ENCODE measurements at places on chromosomes 3 and 15.

DNA sequence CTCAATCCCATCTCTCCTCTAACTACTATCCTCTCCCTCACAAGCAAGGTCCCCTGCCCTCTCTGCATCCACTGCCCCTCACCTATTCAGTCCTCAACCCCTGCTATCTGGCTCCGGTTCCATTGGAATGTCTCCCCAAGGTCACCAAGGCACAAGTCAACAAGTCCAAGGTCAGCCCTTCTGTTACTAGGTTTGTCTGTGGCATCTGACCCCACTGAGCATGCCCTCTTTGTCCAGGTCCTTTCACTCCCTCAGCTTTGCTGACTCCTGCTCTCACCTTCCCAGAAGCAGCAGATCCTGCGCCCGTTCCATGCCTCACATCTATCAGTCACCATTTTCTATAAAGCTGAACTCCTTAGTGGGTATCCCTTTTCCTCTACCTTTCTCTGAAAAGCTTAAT is 8.3 kb upstream of the SEMA7A start:
- DNase-seq: no peak

GRCh38 chr15:47360305-47360704 is 357.0 kb upstream of the SEMA6D start:
- no peak for DNase-seq

DNA sequence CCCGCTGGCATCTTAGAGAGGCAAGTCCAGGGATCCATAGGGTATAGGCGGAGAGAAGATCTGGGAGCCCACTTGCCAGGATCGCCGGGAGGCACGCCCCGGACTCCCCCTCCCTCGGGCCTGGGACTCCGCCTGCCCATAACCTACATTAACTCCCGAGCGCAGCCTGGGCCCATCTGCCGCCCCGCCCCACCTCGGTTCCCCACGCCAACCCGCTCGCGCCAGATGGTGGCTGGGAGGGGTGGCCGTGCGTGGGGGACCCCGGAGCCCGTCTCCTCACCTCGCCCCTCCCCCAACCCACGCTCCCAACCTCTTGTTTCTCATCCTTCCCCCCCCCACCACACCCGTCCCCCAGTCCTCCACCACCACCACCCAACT is 1.7 kb upstream of the DLL4 start:
- no peak for DNase-seq

- DNase-seq: no peak
Measured at GRCh38 chr15:79037848-79038247, 52.7 kb downstream of the RASGRF1 start.

GRCh38 chr3:48215019-48215418 is 8.3 kb upstream of the CAMP start:
- no peak for DNase-seq

DNA sequence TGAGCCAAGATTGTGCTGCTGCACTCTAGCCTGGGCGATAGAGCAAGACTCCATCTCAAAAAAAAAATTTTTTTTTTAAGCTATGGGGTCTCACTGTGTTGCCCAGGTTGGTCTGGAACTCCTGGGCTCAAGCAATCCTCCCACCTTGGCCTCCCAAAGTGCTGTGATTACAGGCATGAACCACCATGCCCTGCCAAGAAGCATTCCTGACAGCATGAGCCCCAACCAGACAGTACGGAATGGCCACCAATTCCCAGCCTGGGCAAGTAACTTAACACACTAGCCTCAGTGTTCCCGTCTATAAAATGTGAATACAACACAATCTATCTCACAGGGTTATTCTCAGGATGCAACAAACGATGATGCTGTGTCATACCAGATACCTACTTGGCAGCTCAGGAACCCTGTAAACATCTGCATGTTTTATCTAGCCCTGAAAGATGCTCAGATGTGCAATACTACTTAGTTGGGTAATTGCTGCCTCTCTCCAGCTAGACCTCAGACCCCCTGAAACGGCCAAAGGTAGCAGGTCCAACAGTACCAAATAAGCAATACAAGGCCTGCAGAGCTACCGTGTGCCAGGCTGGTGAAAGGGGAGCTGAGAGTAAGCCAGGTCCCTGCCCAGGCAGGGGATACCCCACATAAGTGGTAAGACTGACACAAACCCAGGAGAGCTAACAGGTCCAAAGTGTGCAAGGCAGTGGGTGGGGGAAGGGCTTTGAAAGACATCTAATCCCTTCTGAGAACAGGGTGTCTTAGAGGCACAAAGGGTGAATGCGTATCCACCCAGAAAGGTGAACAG is 1.9 kb downstream of the TKT start:
- DNase-seq: no peak

GRCh38 chr15:85993116-85993515 is 86.6 kb upstream of the AGBL1 start:
- DNase-seq: no peak

DNA sequence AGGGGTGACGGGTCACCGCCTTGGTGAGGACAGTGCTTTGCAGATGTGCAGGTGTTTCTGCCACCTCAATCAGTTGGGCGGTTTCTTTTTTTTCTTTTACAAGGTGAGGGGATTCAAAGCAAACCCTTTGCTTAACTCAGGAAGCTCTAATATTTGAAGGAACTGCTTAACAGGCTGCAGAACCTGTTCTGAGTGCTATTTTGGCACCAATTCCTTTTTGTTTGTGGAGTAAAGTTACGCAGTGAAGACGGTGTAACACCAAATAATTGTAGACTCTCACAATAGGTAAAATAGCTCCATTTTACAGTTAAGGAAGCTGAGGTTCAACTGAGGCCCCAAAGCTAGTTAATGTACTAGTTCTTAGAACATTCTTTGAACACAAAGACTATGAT is 6.6 kb downstream of the GHRL start:
- DNase-seq: no peak

- DNase-seq: no peak
Measured at GRCh38 chr3:52190294-52191074, 7.5 kb upstream of the ALAS1 start.

DNA sequence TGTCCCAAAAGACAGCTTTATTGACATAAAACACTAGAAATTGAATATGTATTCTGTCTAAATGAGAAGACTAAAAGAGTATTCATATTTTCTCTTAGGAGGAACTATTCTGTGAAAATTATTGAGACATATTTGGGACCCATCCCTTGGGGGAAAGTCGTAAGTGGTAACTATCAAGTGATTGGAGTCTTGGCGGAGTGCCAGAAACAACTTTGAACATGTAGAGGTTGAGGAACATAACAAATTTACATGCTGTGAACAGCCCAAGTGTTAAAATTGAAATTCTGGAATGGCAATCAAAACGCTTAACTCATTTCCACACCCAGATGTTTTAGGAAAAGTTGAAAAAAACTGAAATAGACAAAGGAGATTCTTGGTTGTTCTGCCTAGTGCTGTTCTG is 1034.6 kb downstream of the NSUN3 start:
- DNase-seq: no peak

DNA sequence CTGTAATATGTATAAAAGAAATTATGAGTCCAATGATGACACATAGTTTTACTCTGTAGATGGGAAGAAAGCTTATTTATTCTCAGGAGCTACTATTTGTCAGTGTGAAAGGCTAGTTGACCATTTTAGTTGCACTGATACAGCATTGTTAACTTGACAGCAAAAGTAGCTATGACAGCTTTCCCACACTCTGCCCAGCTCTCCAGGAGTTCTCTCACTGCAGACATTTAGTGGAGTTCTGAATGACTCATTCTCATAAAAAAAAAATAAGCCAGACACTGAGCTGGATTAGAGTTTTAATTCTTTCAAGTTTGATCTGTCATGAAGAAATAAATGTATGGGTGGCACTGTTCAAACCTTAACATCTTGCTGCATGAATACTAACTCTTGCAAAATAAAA is 77.2 kb upstream of the CFAP20DC start:
- no peak for DNase-seq

DNA sequence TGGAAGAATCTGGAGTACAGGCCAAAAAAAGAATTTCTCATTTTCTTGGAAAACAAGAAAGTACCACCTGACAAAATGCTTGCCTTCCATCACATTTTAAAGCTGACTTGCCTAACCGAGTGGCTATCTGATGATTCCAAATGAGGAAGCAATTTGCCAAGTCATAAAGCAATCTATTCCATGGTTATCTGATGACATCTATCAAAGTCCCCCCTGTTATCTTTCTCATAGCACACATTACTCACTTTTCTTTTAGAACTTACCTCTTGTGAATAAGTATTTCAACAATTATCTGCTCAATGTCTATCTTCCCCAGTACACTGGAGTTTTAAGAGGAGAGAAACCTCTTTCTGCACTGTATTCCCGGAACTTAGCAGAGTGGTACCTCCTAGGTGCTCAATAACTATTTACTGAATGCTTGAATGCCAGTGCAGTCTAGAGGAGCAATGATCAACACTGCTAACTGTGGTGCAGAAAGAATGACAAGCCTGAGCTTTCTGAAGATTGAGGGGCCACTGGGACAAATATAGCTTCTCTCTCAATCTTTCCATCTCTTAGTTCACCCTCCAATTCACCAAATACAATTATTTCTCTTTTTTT is 186.3 kb upstream of the ATP11B start:
- no peak for DNase-seq

- DNase-seq: no peak
Measured at GRCh38 chr3:171841620-171842000, 1.5 kb upstream of the TMEM212 start.

DNA sequence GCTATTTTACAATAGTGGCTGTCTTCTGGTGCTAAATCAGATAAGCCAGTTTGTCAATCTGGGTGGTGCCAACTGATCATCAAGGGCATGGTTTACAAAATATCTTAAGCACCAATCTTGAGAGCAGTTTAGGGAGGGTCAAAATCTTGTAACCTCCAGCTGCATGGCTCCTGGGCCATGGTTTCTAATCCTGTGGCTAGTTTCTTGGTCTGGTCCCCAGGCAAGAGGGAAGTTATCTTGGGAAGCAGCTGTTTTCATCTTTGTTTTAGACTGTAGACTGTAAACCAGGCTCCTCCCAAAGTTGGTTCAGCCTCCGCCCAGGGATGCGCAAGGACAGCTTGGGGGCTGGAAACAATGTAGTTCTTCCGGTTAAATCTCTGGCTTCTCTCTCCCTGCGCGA is 166.8 kb downstream of the IL1RAP start:
- no peak for DNase-seq

DNA sequence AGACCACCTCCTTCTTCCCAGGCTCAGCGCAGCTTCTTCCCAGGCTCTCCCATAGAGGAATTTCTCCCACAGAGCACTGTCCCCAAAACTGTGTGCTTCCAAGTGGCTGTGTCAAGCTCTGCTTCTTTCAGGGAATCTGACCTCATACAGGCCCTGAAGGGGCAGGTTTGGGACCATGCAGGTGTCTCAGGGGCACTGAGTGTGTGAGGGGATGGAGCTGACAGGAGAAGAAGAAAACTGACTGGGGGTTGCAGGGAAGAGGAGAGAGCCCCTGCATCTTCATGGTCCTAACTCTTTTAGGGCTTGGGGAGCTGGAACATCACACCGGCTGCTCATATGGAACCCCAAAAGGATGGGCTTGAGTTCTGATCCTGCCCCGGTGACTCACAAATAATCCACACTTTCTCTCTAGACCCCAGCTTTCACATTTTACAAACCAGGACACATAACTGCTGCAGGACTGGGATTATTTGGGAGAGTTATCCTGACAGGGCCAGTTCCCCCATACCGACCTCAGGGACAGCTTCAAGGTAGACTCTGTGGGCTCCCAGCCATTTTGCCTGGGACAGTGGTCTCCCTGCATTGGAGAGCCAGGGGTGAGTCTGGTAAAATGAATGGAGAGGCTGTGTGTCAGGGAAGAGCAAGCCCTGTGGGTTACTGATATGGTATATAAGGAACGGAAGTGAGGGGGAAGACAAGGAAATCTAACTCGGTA is 316.1 kb downstream of the TLE3 start:
- DNase-seq: no peak

GRCh38 chr3:71503525-71504249 is 79.8 kb downstream of the FOXP1 start:
- DNase-seq: no peak

Measured in stimulated activated CD8-positive, alpha-beta memory T cell treated with anti-CD3 and anti-CD28 coated beads, Interleukin-15, amount 100 ng/mL, for 48 hours (primary cell).